ENCODE measurements at places on chromosomes 1 and 21. TPM values are rescaled to one million over a fixed set of nuclear protein-coding genes. Genes with fewer than 3 reads are reported as not detected.

DNA sequence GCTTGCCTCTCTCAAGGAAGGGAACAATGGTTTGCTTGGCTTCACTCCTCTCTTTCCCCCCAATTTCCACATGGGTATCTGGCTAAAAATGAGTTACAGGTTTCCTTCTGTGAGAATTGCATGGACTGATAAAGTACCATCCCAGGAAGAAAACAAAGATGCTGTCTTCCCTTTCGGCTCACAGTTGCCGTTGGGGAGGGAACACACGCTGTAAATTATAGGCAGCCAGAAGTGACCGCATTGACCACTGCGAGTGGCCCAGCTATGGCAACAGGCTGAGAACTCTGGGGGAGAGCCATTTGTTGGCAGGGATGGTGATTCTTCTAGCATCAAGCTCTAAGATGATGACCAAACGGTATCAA lies 2.9 kb downstream of the RUNX1 start:
- DNase-seq = no peak
- H3K27me3 ChIP-seq = no peaks in the 10 kb centered on the region
- H3K27ac ChIP-seq = peak overlapping the region; percentile 82
- H3K4me1 ChIP-seq = peaks cover 72% of the 10 kb centered on the region
- H3K4me3 ChIP-seq = peak overlapping the region; percentile 73
- no peaks in the 10 kb centered on the region for H3K36me3 ChIP-seq

- no peaks in the 10 kb centered on the region for H3K27me3 ChIP-seq
- H3K4me1 ChIP-seq = no peaks in the 10 kb centered on the region
- no peaks in the 10 kb centered on the region for H3K36me3 ChIP-seq
These were observed 4.8 kb upstream of the ASB17 start for GRCh38 chr1:75937034-75937433.

DNA sequence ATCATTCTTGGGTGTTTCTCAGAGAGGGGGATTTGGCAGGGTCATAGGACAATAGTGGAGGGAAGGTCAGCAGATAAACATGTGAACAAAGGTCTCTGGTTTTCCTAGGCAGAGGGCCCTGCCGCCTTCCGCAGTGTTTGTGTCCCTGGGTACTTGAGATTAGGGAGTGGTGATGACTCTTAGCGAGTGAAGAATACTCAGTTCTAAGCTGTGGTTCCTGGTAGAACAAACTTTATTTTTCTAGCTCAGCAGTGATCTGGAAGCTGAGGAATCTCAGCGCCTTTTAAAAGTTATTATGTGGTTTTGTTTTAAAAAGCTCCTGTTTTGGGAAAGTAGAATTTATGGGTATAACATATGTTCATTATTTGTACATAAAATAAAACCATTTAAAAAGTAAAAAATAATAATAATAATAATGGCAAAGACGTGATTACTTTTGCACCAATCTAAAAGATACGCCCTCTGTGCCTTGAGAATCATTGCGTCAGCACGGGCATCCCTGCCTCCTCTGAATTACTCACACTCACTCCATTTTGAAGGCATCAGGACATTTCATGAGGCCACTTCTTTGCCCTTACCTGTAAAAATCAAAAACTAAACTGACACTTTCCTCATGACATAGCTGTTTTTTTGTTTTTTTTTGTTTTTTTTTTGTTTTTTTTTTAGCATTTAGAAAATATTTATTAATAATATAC lies 29.7 kb upstream of the TNFRSF1B start:
- peaks cover 27% of the 10 kb centered on the region for H3K4me1 ChIP-seq
- H3K4me3 ChIP-seq = no peak overlapping the region
- no peak overlapping the region for H3K27ac ChIP-seq
- no peak for DNase-seq

- H3K4me1 ChIP-seq = no peaks in the 10 kb centered on the region
- no peaks in the 10 kb centered on the region for H3K27me3 ChIP-seq
- no peak for DNase-seq
- no peak overlapping the region for H3K27ac ChIP-seq
- no peaks in the 10 kb centered on the region for H3K36me3 ChIP-seq
- H3K4me3 ChIP-seq = no peak overlapping the region
These were observed 994.6 kb upstream of the PRMT6 start for GRCh38 chr1:106061586-106062495.

- H3K27ac ChIP-seq = no peak overlapping the region
- no peak for DNase-seq
- H3K36me3 ChIP-seq = no peaks in the 10 kb centered on the region
- no peak overlapping the region for H3K4me3 ChIP-seq
- no peaks in the 10 kb centered on the region for H3K27me3 ChIP-seq
These were observed 99.9 kb upstream of the SGIP1 start for GRCh38 chr1:66434096-66434495.

GRCh38 chr1:94120570-94120901 lies 412 bp downstream of the ABCA4 start:
- no peak overlapping the region for H3K4me3 ChIP-seq
- no peaks in the 10 kb centered on the region for H3K4me1 ChIP-seq
- no peaks in the 10 kb centered on the region for H3K27me3 ChIP-seq
- no peak overlapping the region for H3K27ac ChIP-seq
- H3K36me3 ChIP-seq = no peaks in the 10 kb centered on the region

DNA sequence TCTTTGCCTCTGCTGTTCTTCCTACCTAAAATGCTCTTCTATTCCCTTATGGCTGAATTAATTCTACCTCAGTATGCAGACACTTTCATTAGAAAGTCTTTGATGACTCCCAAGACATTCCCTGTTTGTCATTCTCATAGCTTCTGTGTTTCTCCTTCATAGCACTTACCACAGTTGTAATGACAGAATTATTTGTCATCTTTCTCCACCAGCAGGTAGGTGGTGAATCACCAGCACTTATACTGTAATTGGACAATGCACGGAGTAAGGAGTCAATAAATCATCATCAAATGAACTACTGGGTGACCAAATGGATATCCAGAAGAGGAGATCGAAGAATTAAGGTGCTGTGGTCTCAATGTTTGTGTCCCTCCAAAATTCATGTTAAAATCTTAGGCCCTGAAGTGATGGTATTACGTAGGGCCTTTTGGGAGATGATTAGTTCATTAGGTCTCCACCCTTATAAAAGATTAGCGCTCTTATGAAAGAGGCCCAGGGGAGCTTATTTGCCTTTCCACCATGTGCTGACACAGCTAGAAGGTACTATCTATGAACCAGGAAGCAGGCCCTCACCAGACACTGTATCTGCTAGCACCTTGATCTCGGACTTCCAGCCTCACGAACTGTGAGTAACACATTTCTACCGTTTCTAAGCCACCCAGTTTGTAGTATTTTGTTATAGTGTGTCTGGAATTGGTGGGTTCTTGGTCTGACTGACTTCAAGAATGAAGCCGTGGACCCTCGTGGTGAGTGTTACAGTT lies 2.4 kb upstream of the CCT8 start:
- H3K36me3 ChIP-seq = no peaks in the 10 kb centered on the region
- H3K27ac ChIP-seq = no peak overlapping the region
- DNase-seq = no peak
- peaks cover 53% of the 10 kb centered on the region for H3K4me1 ChIP-seq

The KCNJ9 gene
- not detected for total RNA-seq

The LEMD1 gene
- not detected for total RNA-seq

The SERPINC1 gene
- not detected for total RNA-seq

The SLC1A7 gene
- not detected for total RNA-seq

The CA6 gene
- not detected for total RNA-seq

All from CD4-positive, alpha-beta memory T cell (primary cell).